Endothelial cell (in vitro differentiated cells): ENCODE measurements at places on chromosomes 6 and 20.

DNA sequence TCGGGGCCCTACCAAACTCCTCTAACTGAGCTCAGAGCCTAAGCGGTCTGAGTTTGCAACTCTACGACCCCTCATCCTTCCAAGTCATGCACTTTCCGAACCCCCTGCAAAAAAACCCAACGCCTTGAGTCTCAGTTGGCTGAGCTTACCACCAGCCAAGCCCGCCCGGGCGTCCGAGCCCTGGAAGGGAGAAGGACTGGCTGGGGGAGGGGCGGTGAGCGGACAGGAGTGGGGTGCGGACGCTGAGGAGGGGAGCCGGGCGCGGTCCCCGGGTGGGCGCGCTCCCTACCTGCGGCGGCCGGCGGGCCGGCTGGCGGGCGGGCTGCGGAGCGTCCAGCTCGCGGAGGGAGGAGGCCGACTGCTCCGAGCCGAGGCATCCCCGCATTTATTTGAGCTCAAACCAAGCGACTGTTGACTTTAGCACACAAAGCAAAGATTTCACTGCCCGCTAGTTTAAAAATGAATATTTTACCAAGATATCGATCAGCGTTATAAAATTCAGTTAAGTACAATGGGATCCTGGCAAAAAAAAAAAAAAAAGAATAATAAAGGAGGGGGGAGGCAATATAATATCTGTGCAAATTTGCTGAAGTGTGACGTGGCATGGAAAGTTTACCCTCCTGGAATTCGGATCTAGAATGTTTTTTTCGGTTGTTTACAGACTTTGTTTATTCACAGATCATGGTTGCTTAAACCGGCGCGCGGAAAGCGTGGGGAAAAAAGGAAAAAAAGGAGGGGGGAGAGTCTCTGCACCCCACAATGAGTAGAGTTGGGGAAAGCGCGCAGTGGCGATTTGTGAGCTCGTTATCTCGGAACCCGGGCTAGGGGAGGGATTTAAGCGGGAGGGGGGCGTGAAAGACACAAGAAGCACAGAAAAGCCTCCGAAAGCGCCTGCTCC lies 5.9 kb downstream of the FOXA2 start:
- peak; percentile 21 for DNase-seq

DNA sequence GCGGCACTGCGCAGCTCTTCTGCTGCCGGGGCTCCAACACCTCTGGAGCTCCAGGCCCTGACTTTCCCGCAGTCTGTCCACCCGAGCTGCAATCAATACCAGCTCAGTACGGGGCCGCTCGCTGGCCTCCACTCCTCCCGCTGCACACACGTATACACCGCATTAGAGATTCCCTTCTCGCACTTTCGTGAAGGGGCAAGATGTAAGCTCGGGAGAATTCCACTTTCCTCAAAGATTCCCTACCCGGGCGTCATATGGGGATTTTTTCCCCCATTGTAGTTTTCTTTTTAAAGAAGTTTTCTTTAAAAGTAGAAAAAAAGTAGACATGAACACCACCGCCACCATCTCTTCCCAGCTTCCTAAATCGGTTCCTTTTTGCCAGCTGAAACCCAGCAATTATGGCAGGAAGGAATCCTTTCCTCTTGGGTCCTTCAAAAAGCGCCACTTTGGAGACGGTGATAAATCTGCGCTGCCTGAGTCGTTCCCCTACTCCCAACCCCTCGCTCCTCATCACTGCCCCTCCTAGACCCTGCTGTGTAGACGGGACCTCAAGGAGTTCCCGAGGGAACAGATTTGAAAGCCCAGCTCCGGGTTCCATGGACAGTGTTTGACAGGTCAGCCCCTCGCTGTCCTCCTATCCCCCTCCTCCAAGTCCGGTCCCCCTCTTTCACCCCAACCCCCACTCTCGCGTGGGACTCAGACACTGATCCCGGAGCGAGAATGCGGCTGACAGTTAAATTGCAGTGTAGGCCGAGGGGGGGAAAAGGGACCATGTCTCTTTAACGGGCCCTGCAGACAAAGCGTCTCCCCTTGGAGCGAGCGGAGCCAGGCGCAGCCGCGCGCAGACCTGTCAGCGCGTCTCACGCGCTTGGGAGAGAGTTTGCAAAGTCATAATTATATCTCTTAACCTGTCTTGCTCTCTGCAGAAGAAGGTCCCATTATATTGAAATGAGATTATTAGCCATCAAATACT lies 39.5 kb downstream of the NCR2 start:
- DNase-seq, result peak; percentile 33

DNA sequence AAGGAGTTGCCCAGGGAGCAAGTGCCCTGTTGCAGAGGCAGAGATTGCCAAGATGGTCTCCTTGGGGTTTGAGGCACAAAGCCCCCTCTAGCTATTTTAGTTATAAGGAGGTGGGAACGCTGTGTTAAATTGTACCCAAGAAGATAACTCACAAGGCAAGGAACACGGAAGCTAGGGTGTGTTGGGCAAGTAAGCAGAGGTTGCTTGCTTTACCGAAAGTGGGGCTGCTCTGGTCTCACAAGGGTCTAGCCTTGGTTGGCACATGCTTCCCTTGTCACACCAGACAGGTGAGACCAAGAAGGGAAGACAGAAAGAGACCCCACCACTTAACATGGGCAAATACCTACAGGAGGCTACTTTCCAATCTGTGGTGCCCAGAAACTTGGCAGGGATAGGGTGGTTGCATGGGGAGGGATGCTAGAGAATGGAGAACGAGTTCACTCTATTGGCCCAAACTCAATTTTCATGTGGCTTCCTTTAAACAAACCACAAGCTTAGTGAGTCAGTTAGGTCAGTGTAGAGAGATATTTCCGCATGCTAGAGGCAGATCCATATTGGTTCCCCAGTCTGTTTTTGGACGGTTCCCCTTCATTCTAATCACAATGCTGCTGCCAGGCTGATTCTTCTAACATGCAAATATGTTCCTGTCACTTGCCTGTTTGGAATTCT lies 42.4 kb downstream of the PLAGL1 start:
- DNase-seq, result no peak

DNA sequence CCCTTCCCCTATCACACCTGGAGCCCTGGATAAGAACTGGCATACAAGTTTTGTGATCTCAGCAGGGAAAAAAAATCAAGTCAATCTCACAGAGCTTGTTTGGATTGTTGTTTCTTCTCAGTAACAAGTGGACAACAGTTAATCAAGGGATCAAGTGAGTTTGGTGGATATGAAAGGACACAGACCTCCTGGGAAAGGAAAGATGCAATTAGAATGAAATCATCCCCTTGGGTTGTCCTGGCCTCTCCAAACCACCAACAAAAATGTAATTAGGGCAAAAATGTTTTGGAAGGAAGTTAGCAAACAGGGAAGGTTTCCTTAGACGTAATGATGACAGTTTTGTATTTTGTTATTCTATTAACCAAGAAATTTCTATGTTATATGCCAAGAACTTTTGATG lies 99.1 kb upstream of the PRDM1 start:
- no peak for DNase-seq

- DNase-seq, result no peak
Measured at GRCh38 chr6:8670792-8671191, 235.4 kb upstream of the SLC35B3 start.
